ENCODE measurements at places on chromosomes 6 and 20.

DNA sequence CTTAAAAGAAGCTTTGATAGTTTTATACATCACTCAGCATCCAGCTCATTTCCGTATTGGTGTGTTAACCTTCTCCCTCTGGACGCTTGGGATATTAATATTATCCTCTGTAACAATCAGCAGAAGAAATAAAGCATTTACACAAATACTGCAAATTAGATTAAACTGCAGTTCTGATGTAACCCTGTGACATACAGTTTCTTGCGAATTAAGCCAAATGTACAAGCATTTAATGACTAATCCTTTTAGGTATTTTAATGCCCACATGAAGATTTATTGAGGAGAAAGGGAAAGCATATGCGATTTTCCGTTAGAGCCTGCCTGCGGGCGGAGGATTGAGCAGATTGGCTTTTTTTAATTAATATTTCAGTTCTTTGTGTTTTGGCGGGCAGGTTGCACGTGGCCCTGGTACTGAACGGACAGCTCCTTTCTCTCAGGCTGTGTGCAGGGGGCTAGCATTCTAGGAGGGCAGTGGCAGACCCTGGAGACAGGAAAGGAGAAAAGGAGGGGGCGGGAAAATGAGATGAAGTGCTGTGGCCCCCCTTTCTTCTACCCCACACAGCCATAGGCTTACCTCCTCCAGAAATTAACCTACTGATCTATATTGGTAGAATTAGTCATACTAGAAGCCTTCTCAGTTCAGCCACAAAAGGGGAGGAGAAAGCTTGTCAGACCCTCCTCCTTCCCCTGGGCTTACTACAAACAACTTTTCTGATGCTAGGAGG lies 14.1 kb upstream of the TFAP2D start:
- DNase-seq = no peak

DNA sequence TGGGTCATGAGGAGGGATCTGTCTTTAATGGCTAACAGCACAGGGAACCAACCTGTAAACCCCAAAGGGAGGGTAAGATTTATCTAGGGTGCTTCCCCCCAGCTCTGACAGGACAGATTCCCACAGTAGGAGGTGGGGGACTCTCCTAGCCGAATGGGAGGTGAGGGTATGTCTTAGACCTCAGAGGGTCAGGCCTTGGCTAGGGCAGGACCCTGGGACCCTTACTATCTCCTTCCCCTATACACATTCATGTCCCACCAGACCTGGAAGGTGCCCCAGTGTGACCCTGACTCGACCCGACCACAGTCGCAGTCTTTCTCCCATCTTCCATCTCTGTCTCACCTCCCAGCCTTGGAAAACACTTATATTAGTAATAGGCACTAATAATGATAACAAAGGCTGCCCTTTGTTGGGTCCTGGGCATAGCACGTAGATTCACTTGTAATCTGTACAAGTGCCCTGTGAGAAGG lies 36.8 kb downstream of the VEGFA start:
- no peak for DNase-seq

- DNase-seq = no peak
Measured at GRCh38 chr6:5506597-5506996, 245.3 kb downstream of the FARS2 start.

GRCh38 chr20:19828232-19828631 lies 70.2 kb downstream of the RIN2 start:
- no peak for DNase-seq

DNA sequence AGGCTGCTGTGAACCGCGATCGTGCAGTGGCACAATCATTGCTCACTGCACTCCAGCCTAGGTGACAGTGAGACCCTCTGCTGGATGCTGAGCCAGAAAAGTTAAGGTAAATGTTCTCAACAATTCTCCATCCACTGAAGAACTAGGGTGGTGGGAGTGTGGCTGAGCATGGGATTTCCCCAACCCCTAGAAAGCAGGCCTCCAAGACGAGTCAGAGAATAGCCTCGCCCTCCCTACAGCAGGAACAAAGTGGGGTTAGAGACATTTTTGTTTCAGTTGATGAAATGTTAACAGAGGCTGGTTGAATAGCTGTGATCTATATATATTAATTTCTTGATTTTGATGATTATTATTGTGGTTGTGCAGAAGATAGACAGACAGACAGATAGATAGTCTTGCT lies 6.1 kb upstream of the ALDH8A1 start:
- no peak for DNase-seq

- DNase-seq = no peak
Measured at GRCh38 chr6:47762502-47762901, 19.3 kb upstream of the OPN5 start.

DNA sequence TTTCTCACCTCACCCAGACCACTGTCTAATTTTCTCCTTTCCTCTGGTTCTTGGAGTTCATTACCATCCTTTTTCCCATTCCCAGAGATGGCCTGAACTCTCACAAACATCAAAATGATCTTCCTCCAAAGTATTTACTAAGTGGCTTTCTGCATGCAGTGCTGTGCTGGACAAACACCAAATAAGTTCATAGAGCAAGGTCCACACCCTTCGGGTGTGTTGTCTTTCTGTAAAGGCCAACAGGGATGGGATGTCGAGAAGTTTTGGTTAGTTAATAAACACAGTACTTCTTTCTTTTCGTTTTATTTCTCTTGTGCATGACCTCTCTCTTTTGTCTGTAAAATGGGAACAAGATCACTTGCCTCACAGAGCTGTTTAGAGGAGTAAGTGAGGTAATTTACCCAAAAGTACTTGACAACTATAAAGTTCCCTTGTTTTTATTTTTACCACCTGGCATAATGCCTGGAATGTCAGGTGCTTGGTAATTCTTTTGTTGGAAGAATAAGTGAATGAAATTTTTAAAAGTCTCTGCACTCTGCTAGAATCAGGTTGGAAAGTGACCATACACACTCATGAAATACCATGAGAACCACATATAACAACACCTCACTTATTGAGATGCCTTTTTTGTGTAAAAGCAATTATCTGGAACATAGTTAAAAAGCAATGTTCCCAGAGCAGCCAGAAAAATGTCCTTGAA lies 22.8 kb upstream of the CCN6 start:
- DNase-seq = no peak

DNA sequence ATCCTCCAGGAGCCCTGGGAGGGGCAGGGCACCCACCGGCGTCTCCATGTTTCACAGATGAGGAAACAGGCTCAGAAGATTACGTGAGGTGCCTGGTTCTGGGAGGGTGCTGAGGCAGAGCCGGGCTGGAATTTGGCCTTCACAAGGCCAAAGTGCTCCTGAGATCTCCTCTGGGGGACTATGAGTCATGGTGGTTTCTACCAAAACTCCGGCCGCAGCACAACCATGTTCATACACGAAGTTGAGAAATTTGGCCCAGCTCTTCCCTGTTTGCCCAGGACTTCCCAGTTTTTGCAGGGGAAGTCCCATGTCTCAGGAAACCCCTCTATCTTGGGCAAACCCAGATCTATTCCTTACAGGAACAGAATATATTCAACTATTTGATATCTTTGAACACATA lies 172.9 kb upstream of the CDYL start:
- no peak for DNase-seq

GRCh38 chr20:31945785-31946184 lies 6.1 kb downstream of the PDRG1 start:
- DNase-seq = no peak

DNA sequence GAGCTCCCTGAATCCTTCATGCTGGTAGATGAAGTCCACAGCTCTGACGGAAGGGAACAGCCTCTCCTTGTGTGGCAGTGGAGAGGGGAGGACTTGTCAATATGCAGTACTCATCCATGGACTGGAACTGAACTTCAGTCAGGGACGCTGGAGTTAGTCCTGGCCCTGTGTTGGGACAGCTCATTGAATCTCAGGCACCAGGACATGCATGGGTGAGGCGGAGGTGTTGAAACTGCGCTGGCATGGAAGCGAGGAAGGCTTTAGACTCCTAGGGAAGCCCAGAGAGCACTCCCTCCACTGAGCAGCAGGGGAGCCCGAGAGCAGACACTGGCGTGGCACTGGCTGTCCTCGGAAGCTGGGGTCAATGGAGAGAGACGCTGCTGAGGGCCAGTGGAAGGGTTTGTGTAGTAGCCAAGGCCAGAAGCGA lies 161.3 kb upstream of the GGTLC1 start:
- peak; percentile 35 for DNase-seq

- DNase-seq = no peak
Measured at GRCh38 chr6:73421534-73421933, 26.9 kb downstream of the DDX43 start.

DNA sequence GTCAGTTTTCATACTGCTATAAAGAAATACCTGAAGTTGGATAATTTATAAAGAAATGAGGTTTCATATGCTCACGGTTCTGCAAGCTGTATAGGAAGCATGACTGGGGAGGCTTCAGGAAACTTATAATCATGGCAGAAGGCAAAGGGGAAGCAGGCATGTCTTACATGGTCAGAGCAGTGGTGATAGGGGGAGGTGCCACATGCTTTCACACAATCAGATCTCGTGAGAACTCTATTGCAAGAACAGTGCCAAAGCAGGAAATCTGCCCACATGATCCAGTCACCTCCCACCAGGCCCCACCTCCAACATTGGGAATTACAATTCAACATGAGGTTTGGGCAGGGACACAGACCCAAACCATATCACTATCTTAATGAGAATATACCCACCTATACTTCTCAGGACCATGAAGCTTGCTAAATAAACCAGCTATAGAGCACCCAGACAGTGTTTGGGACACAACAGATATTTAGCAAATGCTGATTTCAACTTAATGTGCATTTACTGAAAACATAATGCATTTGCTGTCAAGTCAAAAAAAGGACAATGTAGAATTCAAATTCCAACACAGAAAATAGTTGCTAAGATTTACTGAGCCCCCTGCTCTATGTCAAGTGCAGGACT lies 63.8 kb downstream of the TNFRSF21 start:
- no peak for DNase-seq

DNA sequence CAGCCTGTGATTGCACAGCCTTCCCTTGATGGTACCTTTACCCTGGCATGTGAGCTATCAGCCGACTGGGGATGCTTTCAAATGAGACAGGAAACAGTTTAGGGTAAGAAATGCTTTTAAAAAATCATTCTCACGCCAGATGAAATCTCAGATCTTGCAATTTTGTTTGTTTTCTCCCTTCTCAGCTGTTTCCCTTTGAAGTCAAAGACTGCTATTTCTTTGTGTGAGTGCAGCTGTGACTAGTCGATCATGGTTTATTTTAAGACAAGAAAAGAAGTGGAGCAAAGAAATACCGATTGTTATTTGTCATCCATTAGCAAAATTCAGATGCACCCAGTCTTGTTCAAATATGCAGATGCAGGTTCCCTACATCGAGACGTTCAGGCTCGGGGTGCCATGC lies 489.7 kb downstream of the QKI start:
- DNase-seq = no peak

DNA sequence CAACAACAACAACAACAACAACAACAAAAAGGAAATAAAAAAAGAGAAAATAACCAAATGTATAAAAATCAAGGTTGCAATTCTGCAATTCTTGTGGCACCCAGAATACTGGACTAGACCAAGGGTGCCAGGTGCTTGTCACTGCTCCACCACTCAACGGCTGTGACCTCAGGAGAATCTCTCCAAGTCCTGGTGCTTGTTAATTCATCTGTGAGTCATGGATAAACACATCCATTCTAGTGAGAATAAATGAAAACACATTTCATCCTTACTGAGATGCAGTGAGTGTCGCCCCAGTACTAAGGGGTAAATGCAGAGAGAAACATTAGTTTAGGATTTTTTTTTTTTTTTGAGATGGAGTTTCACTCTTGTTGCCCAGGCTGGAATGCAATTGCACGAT lies 32.0 kb downstream of the HLA-C start:
- DNase-seq = no peak

DNA sequence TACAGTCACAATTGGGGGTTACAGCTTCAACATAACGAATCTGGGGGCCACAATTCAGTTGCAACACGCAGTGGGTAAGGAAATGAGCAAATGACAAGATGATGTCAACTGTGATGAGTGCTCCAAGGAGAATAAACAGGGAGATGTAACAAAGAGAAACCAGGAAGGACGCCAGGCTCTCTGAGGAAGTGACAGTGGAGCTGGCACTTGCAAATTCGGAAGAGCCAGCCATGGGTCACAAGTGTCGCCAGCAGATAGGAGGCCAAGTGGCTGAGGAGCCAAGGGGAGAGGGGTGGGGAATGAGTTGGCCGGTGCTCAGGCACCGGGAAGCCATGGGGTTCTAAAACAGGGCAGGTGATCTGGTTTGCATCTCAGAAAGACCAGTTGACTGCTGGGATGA lies 136.4 kb downstream of the EYA2 start:
- DNase-seq = no peak

DNA sequence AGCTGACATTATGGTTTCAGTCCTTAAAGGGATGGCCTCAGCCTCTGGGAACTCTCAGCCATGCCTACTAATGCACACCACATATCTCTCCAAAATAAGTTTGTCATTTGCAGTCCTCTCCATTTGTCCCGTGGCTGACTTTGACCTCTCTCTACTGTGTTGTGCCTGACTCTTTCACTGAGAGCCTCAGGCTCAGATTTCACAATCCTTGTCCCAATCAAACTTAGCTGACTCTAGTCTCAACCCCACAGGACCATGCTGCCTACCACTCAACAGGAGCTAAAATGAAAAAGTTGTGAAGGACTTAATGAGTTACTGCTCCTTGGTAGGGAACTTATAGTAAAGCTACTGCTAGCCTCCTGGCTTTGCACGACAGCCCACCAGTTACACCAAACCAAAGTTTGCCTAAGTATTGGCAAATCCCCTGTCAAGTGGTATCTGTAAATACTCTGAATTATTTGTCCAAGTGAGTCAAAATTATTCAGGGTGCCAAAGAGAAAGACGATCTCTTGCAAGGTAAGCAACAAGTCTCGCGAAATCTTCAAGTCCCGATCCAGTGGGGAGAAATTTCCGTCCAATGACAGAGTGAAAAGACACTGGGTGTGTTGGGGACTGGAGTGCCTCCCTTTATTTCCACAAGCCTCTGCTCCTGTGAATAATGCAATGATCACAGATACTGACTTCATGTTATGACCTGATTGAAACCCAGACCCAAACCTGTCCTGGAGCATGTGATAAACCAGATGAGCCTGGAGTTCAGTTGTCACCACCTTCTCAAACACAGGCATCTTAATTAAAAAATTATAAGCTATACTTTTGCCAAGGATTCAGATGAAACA lies 124.4 kb upstream of the FOXQ1 start:
- DNase-seq = no peak

GRCh38 chr6:129586815-129587214 lies 123.2 kb downstream of the ARHGAP18 start:
- no peak for DNase-seq

DNA sequence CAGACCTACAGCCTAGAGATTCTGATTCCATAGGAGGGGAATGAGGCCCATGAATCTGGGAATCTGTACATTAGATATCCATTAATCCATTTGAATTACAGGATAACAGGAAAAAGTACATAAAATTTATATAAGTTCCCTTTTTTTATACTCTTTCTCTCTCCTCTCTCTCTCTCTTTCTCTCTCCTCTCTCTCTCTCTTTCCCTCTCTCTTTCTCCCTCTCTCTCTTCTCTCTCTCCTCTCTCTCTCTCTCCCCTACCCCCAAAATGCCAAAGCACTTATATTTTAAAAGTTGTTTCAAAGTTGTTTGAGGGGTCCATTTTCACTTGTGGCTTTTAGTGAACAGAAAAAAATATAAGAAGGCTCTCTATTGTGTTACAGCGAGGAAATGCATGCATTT lies 15.1 kb downstream of the TSHZ2 start:
- no peak for DNase-seq

GRCh38 chr6:83436674-83437073 lies 5.8 kb upstream of the ME1 start:
- DNase-seq = no peak
